ENCODE measurements at places on chromosomes 16 and 17.

- no peak for DNase-seq
Measured at GRCh38 chr16:51719376-51719775, 568.3 kb upstream of the SALL1 start.

DNA sequence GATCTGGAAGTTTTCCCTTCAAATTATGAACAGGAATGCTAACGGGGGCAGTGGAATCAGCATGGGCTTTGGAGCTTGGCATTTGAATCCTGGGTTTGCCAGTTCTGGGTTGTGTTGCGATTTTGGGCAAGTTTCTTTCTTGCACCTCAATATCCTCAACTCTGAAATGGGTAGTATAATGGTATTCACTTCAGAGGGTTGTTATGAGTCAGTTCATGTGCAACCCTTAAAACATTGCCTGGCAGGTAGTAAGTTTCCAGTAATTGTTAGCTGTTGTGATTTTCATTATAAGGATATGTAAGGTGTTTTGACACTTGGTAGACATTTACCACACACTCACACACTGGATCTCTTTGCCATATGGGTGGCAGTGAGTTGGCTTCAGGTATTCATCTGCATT, 33.4 kb downstream of the SNX29 start:
- no peak for DNase-seq

GRCh38 chr17:9002606-9003354, 18.5 kb upstream of the NTN1 start:
- peak; percentile 42 for DNase-seq

DNA sequence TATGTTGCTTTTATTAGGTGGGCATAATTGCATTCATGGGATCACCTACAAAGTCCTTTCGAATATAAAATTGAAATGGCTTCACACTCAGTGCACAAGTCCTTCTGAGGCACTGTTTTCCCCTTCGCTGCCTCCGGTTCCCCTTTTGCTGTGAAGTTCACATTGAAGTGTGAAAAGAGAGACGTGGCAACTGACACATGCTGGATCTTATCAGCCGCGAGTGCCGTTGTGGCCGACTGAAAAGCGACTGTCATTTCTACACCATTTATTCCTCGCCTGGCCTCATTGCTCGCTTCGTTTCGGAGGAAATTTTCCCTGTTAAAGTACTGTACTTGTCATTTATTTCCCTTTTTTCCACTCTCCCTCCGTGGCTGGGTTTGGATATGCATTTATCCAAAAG, 423.5 kb downstream of the MAF start:
- DNase-seq: peak; percentile 37

DNA sequence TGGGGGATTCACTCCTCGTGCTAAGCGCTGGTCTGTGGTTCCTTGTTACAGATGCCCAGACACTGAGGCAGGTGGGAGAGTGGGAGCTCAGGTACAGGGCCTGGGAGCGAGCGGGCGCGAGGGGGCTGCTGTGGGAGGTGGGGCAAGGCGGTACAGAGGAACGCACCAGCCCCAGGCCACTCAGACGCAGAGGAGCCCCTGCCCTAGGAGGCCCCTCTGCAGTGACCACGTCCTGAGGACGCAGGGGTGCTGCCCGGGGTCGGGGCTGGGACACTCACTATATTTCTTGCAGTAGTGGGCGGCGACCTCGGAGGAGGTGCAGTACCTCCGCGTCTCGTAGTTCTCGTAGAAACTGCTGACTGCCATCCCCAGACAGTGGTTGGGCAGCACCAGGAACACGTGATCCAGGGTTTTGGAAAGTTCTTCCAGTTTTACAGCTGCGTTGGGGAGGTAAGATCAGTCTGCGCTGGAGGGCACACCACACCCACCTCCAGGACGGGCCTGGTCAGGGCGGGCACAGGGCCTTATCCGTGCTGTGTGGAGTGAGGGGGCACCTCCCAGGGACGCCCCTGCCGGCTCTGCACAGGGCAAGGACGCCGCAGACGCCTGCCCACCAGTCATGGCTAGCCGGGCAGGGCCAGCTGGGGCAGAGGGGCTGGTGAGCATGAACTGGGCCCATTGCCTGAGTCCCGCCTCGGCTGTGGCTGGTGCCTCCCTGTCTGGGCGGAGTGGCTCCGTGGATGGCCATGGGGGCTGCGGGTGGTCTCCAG, 16.3 kb upstream of the RNPS1 start:
- DNase-seq: no peak
